ENCODE measurements at places on chromosomes 7 and 10.

DNA sequence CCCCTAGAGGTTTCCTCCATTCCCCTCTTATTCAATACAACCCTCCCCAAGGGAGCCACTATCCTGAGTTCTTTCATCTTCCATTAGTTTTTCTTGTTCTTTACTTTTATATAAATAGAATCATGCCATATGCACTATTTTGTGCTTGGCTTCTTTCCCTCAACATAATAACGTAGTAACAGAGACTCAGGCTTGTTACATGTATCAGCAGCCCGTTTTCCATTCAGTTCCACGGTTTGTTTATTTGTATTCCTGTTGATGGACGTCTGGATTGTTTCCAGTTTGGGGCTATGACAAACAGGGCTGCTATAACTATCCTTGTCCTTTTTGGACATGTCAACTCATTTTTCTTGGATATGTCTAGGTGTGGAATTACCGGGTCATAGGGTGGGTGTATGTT, 264.4 kb upstream of the MKI67 start:
- H3K4me3 ChIP-seq: no peak overlapping the region
- no peak for DNase-seq
- no peaks in the 10 kb centered on the region for H3K27me3 ChIP-seq
- no peaks in the 10 kb centered on the region for H3K4me1 ChIP-seq
- no peaks in the 10 kb centered on the region for H3K36me3 ChIP-seq
- H3K27ac ChIP-seq: no peak overlapping the region

DNA sequence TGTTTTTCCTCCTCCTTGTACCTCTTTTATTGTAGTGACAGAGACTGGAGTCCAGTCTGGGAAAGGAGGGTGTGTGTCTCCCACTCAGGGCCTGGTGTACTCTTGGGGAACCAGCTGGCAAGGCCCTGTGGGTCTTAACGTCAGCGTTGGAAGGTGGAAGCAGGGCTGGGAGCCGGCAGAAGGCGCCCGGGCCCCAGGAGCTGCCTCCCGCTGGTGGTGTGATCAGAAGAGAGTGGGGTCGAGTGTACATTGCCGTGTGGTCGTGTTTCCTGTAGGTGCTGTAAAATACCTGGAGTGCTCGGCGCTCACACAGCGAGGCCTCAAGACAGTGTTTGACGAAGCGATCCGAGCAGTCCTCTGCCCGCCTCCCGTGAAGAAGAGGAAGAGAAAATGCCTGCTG, 45.7 kb downstream of the DAGLB start:
- H3K36me3 ChIP-seq: peaks cover 49% of the 10 kb centered on the region
- H3K4me3 ChIP-seq: no peak overlapping the region
- H3K27me3 ChIP-seq: no peaks in the 10 kb centered on the region
- no peak overlapping the region for H3K27ac ChIP-seq
- H3K4me1 ChIP-seq: peaks cover 32% of the 10 kb centered on the region

- H3K27ac ChIP-seq: no peak overlapping the region
- no peaks in the 10 kb centered on the region for H3K27me3 ChIP-seq
- no peak overlapping the region for H3K4me3 ChIP-seq
- H3K36me3 ChIP-seq: no peaks in the 10 kb centered on the region
Measured at GRCh38 chr10:1598393-1599153, 138.8 kb downstream of the ADARB2 start.

DNA sequence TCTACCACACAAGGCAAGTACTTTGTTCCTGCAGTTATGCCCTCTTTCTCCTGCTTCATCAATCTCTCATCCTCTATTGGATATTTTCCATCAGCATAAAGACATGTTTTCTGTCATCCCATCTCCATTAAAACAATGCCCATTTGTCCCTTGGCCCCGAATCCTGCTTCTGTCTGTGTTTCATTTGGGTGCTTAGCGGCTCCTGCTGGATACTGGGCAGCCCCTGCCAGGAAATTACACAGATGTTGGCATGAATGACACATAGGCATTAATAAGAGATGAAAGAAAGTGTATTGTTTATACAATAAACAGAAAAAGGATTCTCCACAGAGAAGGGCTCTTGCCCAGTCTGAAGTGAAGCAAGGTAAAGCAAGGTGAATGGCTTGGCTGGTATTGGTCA, 765.3 kb downstream of the REEP3 start:
- H3K4me1 ChIP-seq: no peaks in the 10 kb centered on the region
- no peak for DNase-seq
- H3K4me3 ChIP-seq: no peak overlapping the region
- no peak overlapping the region for H3K27ac ChIP-seq
- H3K36me3 ChIP-seq: no peaks in the 10 kb centered on the region

GRCh38 chr10:327889-328852, 192.9 kb downstream of the ZMYND11 start:
- H3K27me3 ChIP-seq: no peaks in the 10 kb centered on the region
- no peak for DNase-seq
- peaks cover 30% of the 10 kb centered on the region for H3K4me1 ChIP-seq
- no peaks in the 10 kb centered on the region for H3K36me3 ChIP-seq
- H3K27ac ChIP-seq: no peak overlapping the region

DNA sequence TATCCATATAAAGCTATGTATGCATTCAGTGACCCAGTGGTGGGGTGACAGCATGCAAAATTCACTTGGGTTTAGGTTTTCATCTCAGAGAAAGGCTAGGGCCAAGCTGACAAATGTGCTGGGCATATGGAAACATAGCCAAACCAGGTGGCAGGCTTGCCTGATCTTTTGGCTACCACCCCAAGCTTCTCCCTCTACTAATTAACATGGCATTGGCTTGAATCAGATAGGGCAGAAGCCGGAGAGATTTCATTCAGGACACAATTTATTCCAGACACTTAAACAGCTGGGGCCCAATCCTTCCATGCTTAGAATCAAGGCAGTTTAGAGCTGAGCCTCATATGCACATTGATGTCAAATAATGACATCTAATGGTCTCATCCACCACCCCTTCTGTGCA, 95.5 kb upstream of the AGK start:
- no peak for DNase-seq
- no peaks in the 10 kb centered on the region for H3K27me3 ChIP-seq
- H3K4me1 ChIP-seq: no peaks in the 10 kb centered on the region
- no peak overlapping the region for H3K4me3 ChIP-seq
- H3K36me3 ChIP-seq: no peaks in the 10 kb centered on the region

DNA sequence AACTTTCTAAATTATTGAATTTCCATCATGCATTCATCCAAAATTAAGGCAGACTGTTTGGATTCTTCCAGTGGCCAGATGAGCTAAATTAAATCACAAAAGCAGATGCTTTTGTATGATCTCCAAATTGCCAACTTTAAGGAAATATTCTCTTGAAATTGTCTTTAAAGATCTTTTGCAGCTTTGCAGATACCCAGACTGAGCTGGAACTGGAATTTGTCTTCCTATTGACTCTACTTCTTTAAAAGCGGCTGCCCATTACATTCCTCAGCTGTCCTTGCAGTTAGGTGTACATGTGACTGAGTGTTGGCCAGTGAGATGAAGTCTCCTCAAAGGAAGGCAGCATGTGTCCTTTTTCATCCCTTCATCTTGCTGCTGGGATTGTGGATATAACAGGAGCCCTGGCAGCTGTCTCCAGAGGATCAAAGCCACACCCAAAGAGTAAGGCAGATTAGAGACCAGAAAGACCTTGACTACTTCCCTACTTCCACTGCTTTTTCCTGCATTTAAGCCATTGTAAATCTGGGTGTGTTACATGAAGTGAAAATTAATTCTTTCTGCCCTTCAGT, 8.2 kb upstream of the CFAP69 start:
- no peak overlapping the region for H3K27ac ChIP-seq
- no peak overlapping the region for H3K4me3 ChIP-seq
- no peaks in the 10 kb centered on the region for H3K36me3 ChIP-seq
- H3K4me1 ChIP-seq: no peaks in the 10 kb centered on the region
- no peak for DNase-seq

- no peak overlapping the region for H3K27ac ChIP-seq
- no peak for DNase-seq
- peaks cover 24% of the 10 kb centered on the region for H3K36me3 ChIP-seq
- H3K27me3 ChIP-seq: no peaks in the 10 kb centered on the region
Measured at GRCh38 chr7:6166443-6166891, 106.0 kb downstream of the CYTH3 start.

DNA sequence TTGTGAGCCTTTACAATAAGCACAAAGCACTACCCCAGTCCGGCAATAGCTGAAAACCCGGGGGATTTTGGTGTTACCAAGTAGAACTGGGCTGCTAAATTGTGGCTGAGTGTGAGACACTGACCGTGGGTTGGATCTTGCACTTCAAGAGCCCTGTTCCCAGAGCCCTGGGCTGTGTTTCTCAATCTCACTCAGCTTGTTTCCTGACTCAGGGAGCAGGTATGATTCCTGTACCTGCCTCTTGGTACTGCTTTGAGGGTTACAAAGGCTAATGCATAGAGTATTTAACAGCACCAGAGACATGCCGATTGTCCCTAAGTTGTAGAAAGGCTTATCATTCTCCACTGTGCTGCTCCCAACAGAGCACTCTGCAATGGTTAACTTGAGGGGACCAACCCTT, 134.6 kb downstream of the TEX36 start:
- no peak overlapping the region for H3K4me3 ChIP-seq
- no peaks in the 10 kb centered on the region for H3K36me3 ChIP-seq
- H3K4me1 ChIP-seq: peaks cover 9% of the 10 kb centered on the region
- H3K27ac ChIP-seq: no peak overlapping the region
- peaks cover 3% of the 10 kb centered on the region for H3K27me3 ChIP-seq
- no peak for DNase-seq

DNA sequence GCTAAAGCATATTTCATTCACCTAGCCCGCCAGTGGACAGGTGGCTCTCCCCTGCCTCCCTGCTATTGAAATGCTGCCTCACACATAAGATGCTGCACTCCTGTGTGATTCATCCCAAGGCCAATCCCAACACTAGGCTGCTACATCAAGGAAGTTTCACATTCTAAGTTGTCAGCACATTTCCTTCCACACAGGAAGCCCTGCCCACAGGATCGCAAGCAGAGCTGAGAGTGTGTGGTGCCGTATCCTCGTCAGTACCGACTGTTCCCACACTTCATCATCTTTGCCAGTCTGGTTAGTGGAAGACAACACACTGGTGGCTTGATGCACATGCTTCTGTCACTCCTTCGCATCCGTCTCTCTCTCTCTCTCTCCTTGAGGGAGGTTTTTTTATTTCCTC, 194.3 kb upstream of the PPP2R2D start:
- no peak overlapping the region for H3K4me3 ChIP-seq
- no peaks in the 10 kb centered on the region for H3K36me3 ChIP-seq
- H3K27me3 ChIP-seq: no peaks in the 10 kb centered on the region
- no peaks in the 10 kb centered on the region for H3K4me1 ChIP-seq
- no peak for DNase-seq
- H3K27ac ChIP-seq: no peak overlapping the region

DNA sequence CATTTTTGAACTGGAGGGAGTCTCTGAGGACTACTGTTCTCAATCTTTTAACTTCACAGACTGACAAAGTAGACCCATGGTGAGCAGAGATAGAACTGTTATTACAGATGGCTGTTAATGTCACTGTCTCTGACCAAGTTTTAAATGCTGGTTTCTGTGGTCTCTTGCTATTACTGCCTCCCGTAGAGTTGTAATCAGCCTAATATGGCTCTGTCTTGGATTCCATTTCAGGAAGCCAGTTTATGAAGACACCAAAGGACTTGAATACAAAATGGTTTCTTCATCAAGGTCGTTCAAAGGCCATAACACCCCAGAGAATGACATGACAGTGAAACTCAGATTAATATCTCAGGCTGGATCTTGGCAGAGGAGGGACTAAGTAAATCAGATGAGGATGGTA, 3.9 kb downstream of the SFRP4 start:
- H3K4me3 ChIP-seq: no peak overlapping the region
- peaks cover 21% of the 10 kb centered on the region for H3K27me3 ChIP-seq
- DNase-seq: no peak
- H3K4me1 ChIP-seq: peaks cover 15% of the 10 kb centered on the region
- H3K36me3 ChIP-seq: no peaks in the 10 kb centered on the region

DNA sequence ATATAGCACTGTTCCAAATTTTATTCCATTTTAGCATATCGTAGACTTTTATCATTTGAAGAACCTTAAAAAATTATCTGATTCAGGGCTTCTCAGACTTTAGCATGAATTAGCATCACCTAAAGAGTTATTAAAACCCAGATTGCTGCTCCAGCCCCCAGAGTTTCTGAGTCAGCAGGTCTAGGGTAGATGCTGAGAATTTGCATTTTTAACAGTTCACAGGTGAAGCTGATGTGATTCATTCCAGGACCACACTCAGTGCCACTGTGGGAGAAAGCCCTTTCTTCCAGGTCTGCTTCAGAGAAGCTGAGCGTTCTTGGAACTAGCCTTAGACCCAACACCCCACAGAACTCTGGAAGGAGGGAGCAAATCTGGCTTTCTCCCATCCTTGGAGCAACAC, 174.1 kb upstream of the YAE1 start:
- no peak overlapping the region for H3K4me3 ChIP-seq
- H3K27ac ChIP-seq: no peak overlapping the region
- H3K36me3 ChIP-seq: no peaks in the 10 kb centered on the region
- H3K27me3 ChIP-seq: no peaks in the 10 kb centered on the region
- H3K4me1 ChIP-seq: no peaks in the 10 kb centered on the region

DNA sequence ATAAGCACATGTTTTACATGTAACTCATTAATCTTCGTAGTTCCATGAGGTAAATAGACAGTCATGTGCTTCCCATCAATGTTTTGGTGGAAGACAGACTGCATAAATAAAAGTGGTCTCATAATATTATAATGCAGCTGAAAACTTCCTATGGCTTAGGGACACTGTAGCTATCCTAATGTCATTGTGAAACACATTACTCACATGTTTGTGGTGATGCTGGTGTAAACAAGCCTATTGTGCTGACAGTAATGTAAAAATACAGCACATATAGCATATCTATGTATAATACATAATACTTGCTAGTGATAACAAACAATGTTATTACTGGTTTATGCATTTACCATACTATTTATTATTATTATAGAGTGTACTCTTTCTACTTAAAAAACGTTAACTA, 37.2 kb upstream of the PLXDC2 start:
- no peak overlapping the region for H3K27ac ChIP-seq
- no peaks in the 10 kb centered on the region for H3K27me3 ChIP-seq
- H3K36me3 ChIP-seq: no peaks in the 10 kb centered on the region
- no peaks in the 10 kb centered on the region for H3K4me1 ChIP-seq
- H3K4me3 ChIP-seq: no peak overlapping the region
- DNase-seq: no peak

- H3K4me3 ChIP-seq: no peak overlapping the region
- no peak for DNase-seq
- H3K27ac ChIP-seq: no peak overlapping the region
- no peaks in the 10 kb centered on the region for H3K27me3 ChIP-seq
- H3K36me3 ChIP-seq: no peaks in the 10 kb centered on the region
Measured at GRCh38 chr7:38561166-38561565, 70.0 kb downstream of the AMPH start.

GRCh38 chr10:91597197-91597881, 35.5 kb downstream of the PPP1R3C start:
- H3K4me1 ChIP-seq: no peaks in the 10 kb centered on the region
- H3K27me3 ChIP-seq: no peaks in the 10 kb centered on the region
- DNase-seq: no peak
- H3K27ac ChIP-seq: no peak overlapping the region
- H3K4me3 ChIP-seq: no peak overlapping the region

DNA sequence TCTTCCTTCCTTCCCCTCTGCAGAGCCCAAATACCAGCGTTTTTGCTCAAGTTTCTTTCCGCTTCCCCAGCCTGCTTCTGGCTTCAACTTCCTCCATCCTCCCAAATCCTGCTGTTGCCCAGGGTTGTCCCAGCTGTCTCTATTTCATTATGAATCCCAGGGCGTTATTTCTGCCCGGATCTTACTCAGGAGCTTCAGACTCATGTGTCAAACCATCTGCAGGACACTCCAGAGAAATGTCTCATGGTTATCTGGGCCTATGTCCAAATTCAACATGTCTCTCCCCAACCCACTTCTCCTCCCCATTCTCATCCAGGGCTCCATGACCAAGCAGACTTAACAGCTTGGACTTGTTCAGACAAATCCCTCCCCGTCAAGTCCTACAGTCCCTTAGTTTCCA, 15.6 kb downstream of the ARHGAP22 start:
- H3K4me3 ChIP-seq: no peak overlapping the region
- H3K27ac ChIP-seq: no peak overlapping the region
- H3K27me3 ChIP-seq: no peaks in the 10 kb centered on the region
- no peaks in the 10 kb centered on the region for H3K4me1 ChIP-seq
- no peaks in the 10 kb centered on the region for H3K36me3 ChIP-seq
- DNase-seq: no peak
